ENCODE measurements at places on chromosomes 12 and 14. TPM values are rescaled to one million over a fixed set of nuclear protein-coding genes. Genes with fewer than 3 reads are reported as not detected.

DNA sequence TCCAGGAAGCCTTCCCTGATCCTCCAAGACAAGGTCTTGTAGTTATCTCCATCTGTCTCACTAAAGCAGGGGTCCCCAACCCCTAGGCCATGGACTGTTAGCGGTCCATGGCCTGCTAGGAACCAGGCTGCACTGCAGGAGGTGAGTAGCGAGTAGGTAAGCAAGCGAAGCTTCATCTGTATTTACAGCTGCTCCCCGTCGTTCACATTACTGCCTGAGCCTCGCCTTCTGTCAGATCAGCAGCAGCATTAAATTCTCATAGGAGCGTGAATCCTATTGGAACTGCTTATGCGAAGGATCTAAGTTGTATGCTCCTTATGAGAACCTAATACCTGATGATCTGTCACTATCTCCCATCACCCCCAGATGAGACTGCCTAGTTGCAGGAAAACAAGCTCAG, 12.4 kb upstream of the NFYB start:
- DNase-seq = no peak

Gene GPR68
- total RNA-seq = 3.2 TPM

DNA sequence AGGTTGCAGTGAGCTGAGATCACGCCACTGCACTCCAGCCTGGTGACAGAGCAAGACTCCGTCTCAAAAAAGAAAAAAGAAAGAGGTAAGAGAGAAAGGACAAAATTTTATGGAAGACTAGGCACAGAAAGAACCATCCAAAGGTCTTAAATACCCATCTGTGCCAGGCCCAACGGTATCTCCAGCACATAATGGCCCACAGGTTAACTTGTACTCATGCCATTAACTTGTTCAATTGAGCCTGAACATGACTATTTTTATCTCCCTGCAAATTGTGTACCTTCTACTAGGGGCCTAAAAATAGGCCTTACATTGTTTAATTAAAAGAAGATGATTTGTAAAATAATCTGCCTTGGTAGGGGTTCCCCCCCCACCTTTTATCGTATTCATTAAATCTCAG, 80.2 kb downstream of the RIC8B start:
- DNase-seq = no peak

Gene LMO3
- total RNA-seq = 176 TPM

- DNase-seq = peak; percentile 53
Observed at GRCh38 chr12:49763006-49763591, 21.7 kb downstream of the TMBIM6 start.

GRCh38 chr12:599756-600155, 63.5 kb downstream of the NINJ2 start:
- no peak for DNase-seq

Gene IL26
- total RNA-seq = not detected

Gene OR6C74
- not detected for total RNA-seq

DNA sequence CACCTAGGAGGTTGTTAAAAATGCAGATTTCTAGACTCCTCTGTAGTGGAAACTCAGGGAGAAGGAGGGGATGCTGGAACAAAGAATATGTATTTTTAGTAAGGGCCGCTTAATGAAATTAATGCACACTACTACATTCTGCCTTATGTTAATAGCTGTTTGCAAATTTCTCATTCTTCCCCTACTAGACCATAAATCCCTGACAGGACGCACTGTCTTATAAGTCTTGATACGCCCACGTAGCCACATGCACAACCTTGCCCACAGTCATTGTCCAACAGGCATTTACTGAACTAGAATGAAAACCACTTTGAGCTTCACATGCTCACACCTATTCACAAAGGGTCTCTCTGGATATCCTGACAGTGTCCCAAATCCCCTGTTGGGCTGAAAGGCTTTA, 10.5 kb downstream of the KRT2 start:
- no peak for DNase-seq

Gene MIP
- not detected for total RNA-seq

Gene GLIPR1L1
- not detected for total RNA-seq

DNA sequence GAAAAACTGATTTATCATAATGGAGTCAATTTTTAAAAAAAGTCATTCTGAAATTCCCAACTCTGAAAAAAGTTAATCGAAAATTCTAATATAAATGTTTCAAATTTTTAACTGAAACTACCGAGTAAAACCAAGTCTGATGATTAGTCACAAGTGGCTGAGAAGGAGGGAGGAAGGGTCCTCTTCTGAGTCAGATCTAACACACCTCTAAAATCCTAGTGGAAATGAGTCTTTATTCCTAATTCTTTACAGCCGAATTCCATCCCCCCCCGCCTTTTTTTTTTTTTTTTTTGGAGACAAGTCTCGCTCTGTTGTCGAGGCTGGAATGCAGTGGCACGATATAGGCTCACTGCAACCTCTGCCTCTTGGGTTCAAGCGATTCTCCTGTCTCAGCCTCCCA, 37.9 kb downstream of the RAD9B start:
- DNase-seq = no peak

Gene TAS2R7
- total RNA-seq = not detected

DNA sequence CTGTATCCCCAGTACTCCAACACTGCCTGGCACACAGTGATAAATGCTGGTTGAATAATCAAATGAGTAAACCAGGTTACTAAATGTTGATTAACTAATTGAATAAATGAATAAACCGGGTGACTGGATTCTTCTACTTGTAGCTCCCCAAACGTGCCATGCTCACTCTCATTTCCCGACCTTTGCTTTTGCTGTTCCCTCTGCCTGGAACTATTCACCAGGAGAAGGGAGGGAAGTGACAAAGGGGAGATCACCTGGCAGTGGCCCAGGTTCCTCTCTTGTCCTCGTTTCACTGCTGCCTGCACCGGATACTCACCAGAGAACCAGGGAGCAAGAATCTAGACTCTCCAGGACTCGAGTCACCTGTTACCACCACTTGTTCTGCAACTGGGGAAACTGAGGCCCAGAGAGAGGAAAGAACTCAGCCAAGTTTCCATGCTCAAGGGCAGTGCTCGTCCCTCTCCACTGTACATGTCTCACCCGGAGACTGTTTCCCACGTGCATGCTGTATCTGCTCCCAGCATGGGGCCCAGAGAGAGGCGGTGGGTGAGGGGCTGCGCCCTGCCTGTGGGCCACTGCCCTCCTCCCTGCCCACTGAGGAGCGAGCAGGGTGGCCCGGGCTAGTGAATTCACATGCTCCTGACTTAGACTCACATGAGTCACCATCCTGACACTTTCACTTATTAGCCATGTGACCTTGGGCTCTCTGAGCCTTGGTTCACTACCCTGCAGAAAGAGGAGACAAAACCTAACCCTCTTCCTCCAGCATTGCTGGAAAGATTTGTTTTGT, 17.7 kb upstream of the POP5 start:
- no peak for DNase-seq

GRCh38 chr14:100892496-100893227, 10.9 kb downstream of the RTL1 start:
- DNase-seq = no peak

- no peak for DNase-seq
Observed at GRCh38 chr14:99125113-99125512, 146.9 kb downstream of the BCL11B start.

DNA sequence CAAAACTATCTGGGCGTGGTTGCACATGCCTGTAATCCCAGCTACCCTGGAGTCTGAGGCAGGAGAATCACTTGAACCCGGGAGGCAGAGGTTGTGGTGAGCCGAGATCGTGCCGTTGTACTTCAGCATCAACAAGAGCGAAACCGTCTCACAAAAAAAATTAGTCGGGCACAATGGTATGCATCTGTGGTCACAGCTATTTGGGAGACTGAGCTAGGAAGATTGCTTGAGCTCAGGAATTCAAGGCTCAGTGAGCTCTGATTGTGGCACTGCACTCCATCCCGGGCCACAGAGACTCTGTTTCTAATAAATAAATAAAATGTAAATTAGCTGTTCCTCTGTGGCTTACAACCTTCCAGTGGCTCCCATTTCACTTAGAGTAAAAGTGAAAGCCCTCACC, 28.0 kb downstream of the RCOR1 start:
- DNase-seq = no peak

- DNase-seq = no peak
Observed at GRCh38 chr12:60266381-60266852, 670.6 kb downstream of the SLC16A7 start.

GRCh38 chr12:106001837-106002218, 136.9 kb downstream of the NUAK1 start:
- no peak for DNase-seq

Gene MANSC1
- 8.0 TPM for total RNA-seq

- peak; percentile 47 for DNase-seq
Observed at GRCh38 chr14:78598046-78598920, 428.1 kb downstream of the NRXN3 start.

DNA sequence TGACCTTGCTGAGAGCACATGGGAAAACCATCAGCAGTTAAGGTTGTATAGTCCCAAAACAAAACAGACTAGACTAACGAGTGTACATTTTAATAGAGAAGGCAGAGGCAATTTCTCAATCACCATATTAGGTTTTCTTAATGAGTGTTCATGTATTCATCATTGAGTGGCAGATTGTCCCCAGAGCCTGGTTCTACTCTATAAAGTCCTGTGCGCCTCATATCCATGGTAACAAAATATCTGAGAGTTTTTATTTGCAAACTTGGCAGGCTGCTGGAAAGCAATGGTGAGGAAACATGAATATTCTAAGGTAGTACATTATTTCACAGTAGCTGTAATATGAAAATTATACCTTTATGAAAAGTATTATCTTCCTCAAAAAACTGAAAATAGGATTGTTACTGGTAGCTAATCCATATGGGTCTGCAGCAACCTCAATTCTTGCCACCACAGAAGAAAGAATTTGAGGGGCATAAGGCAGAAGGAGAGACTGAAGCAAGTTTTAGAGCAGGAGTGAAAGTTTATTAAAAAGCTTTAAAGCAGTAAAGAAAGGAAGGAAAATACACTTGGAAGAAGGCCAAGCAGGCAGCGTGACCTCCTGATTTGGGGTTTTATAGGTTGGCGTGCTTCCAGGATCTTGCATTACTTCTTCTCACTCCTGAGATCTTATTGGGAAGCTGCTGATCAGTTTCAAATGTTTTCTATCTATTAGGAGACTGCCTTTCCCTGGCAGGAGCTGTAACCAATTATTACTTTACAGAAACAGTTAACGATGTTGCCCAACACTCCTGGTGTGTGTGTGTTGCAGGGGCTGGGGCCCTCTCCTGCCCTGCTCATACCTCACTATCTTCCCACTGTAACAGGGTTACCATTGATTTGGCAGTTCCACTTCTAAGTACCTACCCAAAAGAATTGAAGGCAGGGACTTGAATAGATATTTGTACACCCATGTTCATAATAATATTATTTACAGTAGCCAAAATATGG, 154.0 kb upstream of the NUDT4 start:
- no peak for DNase-seq

GRCh38 chr12:7884689-7885088, 12.0 kb upstream of the SLC2A14 start:
- DNase-seq = no peak

DNA sequence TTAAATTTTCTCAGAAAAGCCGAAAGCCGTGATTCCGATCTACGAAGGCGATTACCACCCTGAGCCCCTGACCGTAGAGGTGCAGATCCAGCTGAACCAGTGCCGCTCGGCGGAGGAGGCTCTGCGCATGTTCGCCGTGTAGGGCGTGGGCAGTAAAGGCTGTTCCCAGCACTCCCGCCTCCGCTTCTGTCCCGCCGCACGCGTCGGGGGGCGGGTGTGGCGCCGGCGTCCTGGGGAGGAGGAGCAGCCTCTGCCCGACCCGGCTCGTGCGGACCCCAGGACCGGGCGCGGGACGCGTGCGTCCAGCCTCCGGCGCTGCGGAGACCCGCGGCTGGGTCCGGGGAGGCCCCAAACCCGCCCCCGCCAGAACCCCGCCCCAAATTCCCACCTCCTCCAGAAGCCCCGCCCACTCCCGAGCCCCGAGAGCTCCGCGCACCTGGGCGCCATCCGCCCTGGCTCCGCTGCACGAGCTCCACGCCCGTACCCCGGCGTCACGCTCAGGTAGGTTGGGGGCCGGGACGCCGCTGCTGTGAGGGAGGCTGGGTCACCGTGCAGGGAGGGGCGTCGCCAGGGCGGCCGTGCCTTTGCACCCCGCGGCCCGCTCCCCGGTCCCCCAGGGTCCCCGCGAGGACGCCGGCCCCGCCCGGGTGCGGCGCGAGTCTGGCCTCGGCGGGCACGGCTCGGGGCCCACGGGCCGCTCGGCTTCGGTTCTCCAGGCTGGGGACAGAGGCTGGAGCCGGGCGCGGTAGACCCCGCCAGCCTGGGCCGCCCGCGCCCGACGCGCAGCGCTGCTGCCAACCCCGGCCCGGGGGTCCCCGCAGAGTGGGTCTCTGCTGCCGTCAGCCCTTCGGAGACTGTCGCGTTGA, at the start of gene B3GNT4:
Gene B3GNT4, plus strand, starts transcription at position 409 of the 866 bp plus-strand sequence. CDS start 910 bp downstream, outside the sequence.
- DNase-seq = peak; percentile 55

GRCh38 chr12:41221491-41221890, 33.4 kb downstream of the PDZRN4 start:
- DNase-seq = no peak

- no peak for DNase-seq
Observed at GRCh38 chr12:106994579-106995220, 7.8 kb upstream of the MTERF2 start.

DNA sequence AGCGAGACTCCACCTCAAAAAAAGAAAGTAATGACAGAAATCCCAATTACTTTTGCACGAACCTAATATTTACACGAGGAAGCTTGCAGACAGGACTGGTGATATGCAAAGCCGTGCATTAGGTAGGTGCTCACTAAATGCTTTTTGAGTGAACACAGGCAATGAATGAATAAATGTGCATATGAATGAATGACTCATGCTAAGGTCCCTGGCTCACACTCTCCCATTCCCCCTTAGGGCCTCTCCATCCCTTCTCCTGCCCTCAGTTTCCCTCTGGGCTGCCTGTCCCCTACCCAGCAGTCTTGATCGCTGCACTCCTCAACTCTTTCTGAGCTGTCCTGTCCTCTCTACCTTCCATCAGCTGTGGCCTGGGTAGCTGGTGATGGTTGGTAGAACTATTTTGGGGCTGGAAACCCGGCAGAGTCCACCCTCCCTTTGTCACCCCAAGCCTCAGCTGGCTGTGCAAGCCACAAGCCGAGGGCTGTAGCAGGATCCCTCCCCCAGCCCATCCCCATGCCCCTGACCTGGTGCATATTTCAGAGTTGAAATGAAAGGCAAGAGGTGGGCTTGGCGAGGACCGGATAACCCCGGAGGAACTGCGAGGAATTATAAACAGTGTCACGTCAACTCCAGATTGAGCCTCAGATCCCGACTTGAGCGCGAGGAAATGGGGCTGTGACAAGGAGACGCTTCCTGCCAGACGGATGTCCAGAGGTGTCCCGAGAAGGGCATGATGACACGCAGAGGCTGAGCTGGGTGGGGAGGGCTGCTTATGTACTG, 191.7 kb upstream of the GSC start:
- no peak for DNase-seq

Gene TAS2R30
- total RNA-seq = 40.4 TPM

DNA sequence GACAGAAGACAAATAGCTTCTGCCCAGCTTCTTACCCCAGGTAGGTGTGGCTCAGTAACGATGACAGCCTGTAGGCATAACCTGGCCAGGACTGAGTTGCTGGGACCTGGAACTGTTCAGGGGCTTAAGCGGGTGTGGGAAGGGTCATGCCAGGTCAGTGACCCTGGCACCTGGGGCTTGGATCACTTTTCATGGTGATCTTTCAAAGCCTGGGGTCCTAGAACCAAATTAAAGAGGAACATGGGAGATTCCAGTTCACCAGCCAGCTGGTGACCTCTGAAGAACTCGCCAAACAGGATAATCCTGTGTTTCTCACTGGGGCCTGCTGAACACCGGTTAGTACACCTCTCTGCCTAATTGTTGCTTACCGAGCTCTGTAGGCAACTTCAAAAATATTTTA, 102.6 kb upstream of the LMNTD1 start:
- peak; percentile 37 for DNase-seq

GRCh38 chr14:26400373-26400772, 197.5 kb downstream of the NOVA1 start:
- no peak for DNase-seq

GRCh38 chr12:31407562-31407961, 81.6 kb upstream of the SINHCAF start:
- DNase-seq = no peak

All from lung (tissue), 17 donors.